Esophagus squamous epithelium (tissue), 5 donors: ENCODE measurements at places on chromosomes 4 and X.

DNA sequence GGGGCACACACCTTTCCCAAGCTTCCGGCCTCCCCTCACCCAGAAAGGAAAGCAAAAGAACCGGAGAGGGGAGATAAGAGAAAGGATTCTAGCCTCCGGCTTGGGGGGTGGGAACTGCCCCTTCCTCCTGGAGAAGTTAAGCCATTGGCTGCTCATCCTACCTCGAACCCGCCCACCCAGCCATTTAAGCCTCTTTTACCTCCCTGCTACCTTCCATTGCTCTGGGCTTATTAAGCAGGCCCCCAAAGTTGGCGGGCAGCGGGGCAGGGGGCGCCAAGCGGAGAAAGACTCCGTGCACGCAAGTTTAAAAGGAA is 2.3 kb downstream of the MAML3 start:
- no peak for DNase-seq
- peaks cover 5% of the 10 kb centered on the region for H3K4me1 ChIP-seq
- no peaks in the 10 kb centered on the region for H3K36me3 ChIP-seq
- peak overlapping the region; percentile 96 for H3K27ac ChIP-seq
- peak overlapping the region; percentile 84 for H3K4me3 ChIP-seq
- H3K27me3 ChIP-seq, result no peaks in the 10 kb centered on the region

DNA sequence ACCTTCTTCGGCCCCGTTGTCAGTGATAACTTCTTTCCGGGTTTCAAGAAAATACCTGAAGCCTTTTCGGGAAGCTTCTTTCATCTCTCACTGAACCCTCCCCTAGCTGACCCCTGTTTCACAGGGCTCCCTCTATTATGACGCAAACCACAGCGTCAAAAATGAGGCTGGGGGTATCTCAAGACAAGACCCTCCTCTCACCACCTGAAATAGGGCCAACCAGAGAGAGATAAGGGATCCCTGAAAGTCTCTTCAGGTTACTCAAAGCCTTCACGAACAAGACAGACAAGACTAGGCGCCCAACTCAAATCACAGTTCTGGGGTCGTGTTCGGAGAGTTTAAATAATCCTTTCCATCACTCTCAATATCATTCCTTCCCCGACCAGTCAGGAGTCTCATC is 1.2 kb downstream of the PHF8 start:
- peak overlapping the region; percentile 95 for H3K27ac ChIP-seq
- no peaks in the 10 kb centered on the region for H3K27me3 ChIP-seq

DNA sequence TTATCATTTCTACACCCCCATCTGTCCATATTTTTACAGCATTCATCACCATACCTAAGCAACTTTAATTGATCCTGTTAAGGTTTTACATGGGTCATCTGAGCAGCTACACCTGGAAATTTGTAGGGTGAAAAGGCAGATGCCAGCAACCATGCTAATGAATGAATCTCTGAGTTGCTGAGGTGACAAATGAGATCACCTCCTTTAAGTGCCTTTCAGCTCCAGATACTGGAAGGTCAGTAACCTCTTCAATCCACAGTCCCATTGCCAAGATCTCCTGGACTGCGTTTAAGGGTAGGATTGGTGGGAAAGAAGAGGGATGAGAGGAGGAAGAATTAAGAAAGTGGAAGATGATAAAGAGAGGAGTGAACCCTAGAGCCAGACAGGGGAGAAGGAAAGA is 8.5 kb upstream of the BMP3 start:
- no peak overlapping the region for H3K4me3 ChIP-seq
- no peaks in the 10 kb centered on the region for H3K36me3 ChIP-seq
- no peaks in the 10 kb centered on the region for H3K27me3 ChIP-seq
- DNase-seq, result no peak

- H3K36me3 ChIP-seq, result no peaks in the 10 kb centered on the region
- H3K4me1 ChIP-seq, result peaks cover 7% of the 10 kb centered on the region
- H3K27ac ChIP-seq, result no peak overlapping the region
- H3K27me3 ChIP-seq, result no peaks in the 10 kb centered on the region
Observed at GRCh38 chr4:105088110-105088879, 58.4 kb upstream of the TET2 start.

DNA sequence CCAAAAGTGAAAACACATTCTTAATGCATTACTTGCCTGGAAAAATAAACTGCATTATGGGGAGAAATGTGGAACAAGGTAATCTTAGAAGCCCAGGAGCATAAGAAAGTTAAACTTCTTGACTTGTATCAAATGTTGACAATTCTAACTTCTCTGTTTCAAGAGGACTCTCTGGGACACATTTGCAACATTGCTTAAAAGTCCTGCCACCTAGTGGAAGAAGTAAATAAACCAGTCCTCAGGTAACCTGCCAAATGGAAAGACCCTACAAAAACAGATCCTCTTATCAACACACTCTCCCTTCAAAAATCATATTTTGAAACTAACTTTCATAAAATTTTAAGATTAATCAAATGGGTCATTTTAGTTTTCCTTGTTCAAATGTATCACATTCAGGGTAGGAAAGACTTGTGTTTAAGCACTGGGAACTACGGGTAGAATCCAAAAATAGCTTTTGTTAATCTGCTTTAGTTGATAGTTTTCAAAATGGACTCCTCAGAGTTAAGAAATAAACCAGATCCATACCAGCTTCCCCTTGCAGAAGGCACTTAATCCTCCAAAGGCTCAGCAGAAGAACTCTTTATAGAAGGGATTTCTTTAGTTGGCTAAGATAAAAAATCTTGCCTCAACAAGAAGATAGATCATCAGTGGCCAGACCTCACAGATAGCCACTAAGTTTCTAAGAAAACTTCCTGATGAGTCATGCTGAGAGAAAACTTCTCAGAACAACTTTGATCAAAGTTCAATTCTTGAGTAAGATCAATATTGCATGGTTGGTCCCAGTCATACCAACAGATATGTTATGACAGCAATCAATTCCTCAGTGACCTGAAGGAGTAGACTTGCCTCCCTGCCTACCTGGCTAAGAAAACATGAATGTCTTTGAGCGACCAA is 141.7 kb downstream of the HHIP start:
- no peak for DNase-seq
- no peaks in the 10 kb centered on the region for H3K36me3 ChIP-seq
- no peaks in the 10 kb centered on the region for H3K4me1 ChIP-seq
- no peak overlapping the region for H3K4me3 ChIP-seq
- no peak overlapping the region for H3K27ac ChIP-seq

DNA sequence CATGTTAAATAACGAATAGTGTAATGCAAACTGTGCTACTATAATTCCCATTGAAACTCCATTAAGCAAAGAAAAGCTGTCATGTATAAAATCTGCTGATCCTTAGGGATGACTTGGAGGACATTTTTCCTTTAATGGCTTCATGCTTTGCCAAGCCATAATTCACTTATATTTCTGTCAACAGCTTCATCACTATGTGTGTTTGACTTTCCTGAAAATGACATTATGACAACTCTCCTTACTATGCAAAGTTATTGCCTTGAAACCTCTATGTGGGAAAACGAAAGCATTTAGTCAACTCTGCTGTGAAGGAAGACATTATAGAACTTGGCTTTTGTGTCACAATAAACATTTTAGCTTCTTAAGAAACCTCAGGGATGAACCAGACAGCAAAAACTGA is 210.5 kb downstream of the GRXCR1 start:
- H3K36me3 ChIP-seq, result no peaks in the 10 kb centered on the region
- H3K4me1 ChIP-seq, result no peaks in the 10 kb centered on the region

GRCh38 chr4:16439768-16440167 is 213.5 kb upstream of the TAPT1 start:
- H3K4me3 ChIP-seq, result no peak overlapping the region
- no peak for DNase-seq
- no peaks in the 10 kb centered on the region for H3K27me3 ChIP-seq
- no peaks in the 10 kb centered on the region for H3K4me1 ChIP-seq
- no peaks in the 10 kb centered on the region for H3K36me3 ChIP-seq
